Body of pancreas (tissue), 4 donors: ENCODE measurements at places on chromosomes 16 and 17.

DNA sequence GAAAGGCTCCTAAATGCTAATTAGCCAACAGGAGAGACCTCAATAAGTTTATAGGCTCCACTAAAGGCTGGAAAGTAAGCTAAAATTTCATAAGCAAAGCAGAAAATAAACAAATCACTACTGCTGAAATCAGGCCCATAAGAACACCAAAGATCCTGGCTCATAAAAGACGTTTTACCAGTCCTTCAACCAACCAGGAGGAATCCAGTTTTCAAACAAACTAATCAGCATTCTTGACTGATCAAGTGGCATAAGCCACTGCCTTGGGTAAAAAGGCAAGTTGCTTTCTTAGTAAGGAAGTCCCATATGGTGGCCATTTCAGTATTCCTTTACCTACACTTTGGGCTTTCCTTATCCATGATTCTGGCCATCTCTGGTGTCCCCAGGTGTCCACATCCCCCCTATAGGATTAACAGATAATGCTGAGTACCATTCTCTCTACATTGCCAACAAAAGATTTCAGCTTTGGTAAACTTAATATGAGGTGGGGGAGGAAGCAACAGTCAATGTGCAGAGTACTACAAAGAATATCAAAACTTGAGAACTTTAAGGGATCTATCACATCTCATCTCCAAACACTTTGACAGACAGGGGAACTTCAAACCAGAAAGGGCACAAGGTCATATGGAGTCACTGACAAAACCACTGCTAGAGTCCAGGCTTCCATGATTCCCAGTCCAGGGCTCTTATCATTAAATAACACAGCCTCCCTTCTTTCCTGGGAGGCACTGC lies 1.3 kb downstream of the TOM1L2 start:
- DNase-seq, result no peak

DNA sequence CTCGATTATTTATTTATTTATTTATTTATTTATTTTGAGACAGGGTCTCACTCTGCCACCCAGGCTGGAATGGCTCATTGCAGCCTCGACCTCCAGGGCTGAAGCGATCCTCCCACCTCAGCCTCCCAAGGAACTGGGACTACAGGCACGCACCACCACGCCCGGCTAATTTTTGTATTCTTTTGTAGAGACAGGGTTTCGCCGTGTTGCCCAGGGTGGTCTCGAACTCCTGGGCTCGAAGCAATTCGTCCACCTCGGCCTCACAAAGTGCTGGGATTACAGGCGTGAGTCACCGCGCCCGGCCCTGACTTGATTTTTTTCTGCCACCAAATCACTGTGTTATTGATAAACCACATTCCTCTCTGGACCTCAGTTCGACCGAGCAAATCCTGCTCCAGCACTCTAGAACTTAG lies 758 bp upstream of the RPL23A start:
- no peak for DNase-seq

GRCh38 chr17:36761203-36761950 lies 160.0 kb downstream of the MRM1 start:
- DNase-seq, result no peak

DNA sequence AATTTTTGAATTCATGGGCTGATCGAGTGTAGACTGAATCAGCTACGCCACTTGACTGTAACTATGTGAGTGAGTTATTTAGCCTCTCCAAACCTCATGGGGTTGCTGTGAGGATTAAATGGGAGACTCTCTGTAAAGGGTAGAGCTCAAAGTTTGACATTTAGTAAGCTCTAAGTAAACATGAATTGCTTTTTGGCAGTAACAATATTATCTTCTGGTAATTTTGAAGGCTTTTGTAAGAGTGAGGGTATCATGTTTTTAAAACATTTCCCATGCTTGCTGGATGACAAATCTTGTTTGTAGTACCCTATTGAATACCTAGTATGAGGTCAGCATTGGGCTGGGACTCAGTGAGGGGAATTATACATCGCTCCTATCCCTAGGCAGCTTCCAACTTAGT lies 35.3 kb downstream of the MRTFB start:
- no peak for DNase-seq

DNA sequence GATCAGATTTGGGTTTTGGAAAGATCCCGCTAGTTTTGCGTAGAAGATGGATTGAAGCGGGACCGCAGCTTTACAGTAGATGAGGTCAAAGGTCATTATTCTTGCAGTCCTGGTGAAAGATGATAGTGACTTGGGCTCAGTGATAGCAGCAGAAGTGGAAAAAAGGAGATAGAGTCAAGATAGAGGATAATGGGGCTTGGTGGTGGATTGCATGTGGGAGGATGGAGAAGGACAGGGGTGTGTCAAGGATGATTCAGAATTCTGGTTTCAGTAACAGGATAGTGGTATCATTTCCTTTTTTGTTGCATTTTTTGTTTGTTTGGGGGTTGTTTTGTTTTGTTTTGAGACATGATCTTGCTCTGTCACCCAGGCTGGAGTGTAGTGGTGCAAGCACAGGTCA lies 28.7 kb downstream of the CHD9NB start:
- DNase-seq, result no peak

GRCh38 chr17:7850701-7851437 lies 4.0 kb upstream of the TMEM88 start:
- no peak for DNase-seq

GRCh38 chr17:61540874-61541273 lies 50.1 kb downstream of the NACA2 start:
- DNase-seq, result no peak

DNA sequence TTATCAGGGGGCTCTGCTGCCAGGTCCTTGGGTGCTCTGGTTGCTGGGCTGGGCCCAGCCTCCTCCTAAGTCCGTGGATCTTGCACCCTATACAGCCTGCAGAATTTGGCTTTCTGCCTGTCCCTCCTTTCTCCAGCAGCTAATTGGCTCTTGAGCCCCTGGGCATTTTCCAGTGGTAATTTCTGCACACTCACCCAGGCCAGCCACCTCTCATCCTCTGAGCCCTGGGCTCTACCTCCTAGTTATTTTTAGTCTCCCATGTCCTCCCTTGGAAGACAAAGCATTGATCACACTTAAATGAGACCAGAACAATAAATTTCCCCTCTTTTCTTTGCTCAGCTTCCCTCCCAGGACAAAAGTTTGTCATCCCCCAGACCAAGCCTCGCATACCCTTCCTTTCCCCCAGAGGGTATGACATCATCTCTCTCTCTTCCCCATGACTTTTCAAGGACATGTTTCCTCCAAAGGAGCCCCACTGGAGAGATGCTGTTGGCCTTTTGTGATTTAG lies 38.1 kb downstream of the C17orf75 start:
- no peak for DNase-seq

DNA sequence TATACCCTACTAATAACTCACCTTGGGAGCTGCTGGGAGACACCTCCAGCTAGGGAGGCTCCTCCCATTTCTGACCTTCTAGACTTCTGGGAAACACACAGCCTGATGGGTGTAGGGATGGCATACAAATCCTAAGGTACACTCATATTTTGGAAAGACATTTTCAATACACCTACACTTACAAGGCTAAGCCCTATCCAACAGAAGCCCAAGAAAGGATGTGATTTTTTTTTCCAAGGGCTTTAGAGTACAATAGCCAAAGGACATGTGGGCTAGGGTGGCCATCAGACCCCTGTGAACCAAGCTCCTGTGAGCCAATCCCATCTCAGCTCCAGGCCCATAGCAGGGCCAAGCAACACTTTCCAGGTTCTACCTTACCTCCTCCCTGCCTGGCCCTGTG lies 143.9 kb downstream of the AATF start:
- DNase-seq, result no peak

- DNase-seq, result no peak
Measured at GRCh38 chr17:3448059-3448665, 14.5 kb upstream of the OR1E2 start.

- DNase-seq, result no peak
Measured at GRCh38 chr17:59074494-59074893, 32.2 kb downstream of the TRIM37 start.

DNA sequence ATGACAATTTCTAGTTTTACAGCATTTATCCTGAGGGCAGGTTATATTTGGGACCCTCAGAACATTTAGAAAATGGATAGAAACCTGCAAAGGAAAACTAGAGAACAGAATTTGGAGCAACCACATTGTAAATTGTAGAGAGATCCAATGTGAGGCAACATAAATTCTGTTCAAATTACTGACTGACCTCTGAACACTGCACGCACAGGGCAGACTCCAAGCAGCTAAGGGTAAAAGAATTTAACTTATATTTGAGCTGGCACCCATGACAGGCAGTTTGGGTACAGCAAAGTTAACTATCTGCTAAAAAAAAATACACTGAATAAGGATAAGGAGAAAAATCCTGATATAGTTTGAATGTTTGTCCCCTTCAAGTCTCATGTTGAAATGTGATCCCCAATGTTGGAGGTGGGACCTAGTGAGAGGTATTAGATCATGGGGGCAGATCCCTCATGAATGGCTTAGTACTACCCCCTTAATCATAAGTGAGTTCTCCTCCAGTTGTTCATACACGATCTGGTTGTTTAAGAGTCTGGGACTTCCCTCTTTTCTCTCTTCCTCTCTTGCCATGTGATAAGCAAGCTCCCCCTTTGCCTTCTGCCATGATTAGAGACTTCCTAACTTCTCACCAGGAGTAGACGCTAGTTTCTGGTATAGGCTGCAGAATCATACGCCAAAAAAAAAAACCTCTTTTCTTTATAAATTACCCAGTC lies 75.7 kb downstream of the FBXL20 start:
- DNase-seq, result no peak

DNA sequence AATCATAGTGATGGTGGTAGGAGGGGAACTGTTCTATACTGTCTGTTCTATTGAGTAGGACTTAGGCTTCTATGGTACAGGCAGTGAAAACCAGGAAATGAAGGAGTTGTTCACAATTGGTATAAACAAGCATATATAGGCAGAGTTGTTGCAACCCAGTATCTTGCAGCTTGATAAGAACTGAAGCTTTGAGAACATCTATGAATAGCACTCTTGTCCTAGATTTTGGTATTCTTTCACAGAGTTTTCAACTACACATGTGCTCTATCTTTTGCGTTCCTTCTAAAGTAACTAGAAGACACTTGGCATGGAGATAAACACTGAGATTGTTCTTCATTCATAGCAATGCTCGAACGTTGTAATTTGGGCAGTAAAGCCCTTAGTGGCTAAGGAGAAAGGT lies 91.8 kb downstream of the KCNJ2 start:
- no peak for DNase-seq

DNA sequence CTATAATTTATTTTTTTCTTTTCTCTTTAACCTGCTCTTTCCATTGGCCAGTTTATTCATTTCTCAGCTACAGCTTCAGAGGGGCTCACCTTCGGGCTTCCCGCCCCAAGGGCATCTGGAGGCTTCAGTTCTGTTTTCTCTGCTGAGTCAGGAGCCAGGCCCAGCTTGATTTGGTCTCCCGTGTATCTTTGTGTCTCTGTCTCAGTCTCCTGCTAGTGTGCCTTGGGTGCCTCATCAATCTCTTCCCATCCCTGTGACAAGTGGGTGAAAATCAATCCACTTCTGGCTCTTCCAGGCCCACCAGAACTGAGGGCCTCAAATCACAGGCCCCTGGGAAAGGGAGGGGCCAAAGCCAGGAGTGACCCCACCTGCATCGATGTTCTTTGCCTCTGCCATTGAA lies 72.1 kb downstream of the CCDC182 start:
- no peak for DNase-seq

DNA sequence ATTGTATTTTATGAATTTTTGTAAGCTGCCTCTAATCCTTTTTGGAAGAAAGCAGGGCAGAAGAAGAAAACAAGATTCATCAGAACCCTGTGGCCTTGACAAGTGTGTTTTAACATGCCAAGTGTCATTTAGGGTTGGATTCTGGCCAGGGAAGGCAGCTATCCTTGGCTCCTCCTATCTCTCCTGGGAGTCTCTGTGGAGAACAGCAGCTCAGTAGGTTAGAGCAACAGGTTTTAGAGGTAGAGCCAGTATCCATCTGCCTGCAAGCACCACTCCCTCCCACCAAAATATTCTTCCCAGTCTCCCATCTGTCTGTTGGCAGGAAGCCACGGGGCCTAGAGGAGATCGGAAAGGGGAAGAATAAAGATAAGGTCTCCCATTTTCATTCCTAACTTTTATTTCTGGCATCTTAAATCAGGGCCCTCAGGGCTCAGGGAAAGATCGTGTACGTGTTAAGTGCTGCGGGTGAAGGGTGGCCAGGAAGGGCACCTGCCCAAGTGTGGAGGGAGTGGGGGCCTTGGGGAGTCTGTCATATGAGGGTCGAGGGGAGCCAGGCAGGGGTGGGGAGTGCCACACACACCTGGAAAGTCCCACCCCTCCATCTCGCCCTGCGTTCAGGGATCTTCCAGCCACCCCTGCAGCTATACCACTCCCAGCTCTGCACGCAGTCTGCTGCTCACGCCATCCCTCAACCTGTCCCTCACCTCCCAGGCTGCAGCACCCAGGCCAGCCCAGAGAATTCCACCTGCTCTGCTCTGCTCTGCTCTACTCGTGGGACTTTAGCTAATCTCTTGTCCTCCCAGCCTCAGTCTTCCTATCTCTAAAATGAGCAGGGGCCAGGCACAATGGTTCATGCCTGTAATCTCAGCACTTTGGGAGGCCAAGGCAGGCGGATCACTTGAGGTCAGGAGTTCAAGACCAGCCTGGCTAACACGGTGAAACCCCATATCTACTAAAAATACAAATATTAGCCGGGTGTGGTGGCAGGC lies 17.1 kb upstream of the CPSF4L start:
- DNase-seq, result peak; percentile 49

GRCh38 chr17:33421933-33422332 lies 128.8 kb upstream of the ASIC2 start:
- no peak for DNase-seq

DNA sequence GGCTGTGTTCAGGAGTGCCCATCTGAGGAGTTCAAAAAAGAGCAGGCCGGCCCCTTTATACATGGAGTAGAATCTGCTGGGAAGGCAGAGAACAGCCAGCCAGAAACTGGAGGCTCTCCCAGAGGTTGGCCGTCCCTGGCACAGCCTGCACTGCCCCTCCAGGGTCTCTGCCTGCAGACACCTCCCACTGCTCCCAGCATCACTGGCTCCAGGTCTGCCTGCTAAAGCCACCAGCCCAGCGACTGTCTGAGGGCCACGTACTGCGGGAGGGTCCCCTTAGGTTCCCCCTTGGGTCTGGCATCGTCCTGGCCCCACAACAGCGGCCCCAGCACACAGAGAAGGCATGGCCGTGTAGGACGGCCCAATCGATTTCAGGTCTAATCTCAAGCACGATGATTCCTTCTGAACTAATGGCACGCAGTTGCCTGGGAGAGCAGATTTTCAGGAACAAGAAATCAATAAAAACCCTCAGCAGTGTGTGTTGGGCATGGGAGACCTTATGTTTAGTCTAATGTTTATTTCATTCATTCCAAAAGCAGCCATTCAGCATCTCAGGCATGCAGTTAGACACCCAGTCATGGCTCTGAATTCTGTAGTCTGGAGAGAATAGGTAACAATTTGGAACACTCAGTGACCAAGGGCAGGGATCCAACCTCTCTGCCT lies 95.6 kb downstream of the PGS1 start:
- no peak for DNase-seq

GRCh38 chr16:67304020-67304419 lies 22.5 kb downstream of the KCTD19 start:
- DNase-seq, result no peak

DNA sequence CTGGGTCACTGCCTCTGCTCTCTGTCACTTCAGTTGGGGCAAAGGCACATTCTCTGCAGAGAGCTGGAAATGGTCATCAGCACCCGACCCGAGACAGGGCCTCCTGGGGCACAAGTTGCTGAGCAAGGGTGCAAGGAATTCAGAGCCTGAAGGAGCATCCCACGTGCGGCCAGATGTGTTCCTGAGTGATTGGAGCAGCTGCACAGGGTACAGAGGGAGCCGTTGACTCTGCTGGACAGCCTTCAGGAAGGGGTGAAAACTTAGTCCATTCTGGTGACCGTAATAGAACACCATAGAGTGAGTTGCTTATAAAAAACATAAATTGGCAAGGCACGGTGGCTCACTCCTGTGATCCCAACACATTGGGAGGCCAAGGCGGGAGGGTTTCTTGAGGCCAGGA lies 106.8 kb downstream of the CCDC182 start:
- DNase-seq, result no peak
